ENCODE measurements at places on chromosomes 5 and 9.

- DNase-seq, result no peak
These were observed 10.5 kb upstream of the TEX53 start for GRCh38 chr9:114668146-114668545.

DNA sequence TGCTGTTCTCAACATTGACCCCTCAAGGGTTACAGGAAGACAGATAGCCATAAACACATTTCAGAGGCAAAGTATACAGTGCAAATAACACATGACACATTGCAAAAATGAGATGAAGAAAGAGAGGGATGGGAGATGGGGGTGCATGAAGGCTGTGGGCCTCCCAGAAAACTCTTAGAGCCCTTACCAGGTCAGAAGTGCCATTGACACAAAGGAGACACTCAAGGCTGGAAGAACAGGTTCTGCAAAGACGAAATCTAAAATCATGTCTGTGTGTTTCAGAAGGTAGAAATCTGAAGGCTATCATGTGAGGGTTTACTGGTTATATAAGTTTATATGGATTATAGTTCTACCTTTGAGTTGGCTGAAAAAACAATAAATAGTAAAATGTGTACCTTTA is 318.8 kb downstream of the BNC2 start:
- DNase-seq, result no peak

DNA sequence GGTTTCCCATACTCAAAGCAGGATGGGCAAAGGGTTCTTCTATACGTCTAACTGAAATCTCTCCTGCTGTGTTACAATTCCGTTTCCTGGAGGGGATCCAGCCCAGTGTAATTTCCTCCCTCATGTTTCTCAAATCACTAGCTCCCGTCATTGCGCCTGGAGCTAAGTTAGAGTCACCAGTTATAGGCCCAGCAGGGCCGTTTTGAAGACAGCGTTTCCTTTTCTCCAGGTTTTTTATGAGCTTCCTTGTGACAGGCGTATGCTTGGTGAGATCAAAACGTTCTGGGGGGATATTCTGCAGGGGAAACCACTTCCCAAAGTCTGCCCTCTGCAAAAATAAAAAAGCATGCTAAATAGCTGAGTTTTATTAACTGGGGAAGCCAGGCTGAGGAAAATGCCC is 53.0 kb upstream of the WWC1 start:
- DNase-seq, result no peak

GRCh38 chr5:151075698-151076331 is 5.0 kb downstream of the TNIP1 start:
- no peak for DNase-seq

DNA sequence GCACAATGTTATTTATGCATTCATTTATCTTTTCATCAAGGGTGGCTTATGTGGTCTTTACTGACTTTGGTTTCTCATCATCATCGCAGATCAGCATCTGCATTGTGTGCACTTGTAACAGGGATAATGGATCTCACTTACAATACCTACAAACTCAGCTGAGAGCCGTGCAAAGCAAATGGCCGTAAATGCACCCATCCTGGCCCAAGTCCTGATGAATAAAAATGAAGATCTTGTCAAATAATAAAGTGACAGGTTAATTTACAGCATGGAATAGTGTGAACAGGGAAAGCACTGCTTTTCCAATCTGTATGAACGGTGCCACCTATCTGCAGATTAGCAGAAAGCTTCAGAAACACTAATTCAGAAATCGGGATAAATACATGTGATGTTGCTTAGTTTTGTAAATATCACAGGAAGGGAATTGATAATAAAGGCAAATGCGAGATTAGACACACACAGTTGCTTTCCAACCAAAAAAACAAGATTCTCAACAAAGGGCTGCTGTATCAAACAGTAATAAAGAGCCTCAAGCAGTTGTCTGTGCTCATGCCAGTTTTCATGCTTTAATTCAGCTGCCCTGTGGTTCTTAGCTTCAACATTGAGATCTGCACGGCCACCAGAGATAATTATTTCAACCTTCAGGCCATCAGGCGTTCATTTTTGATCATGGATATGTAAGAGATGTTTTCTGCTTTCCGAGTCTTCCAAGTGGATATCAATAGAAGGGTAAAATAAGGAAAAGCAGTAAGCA is 153.4 kb upstream of the POU5F2 start:
- no peak for DNase-seq
